ENCODE measurements at places on chromosomes 7 and 10. TPM values are rescaled to one million over a fixed set of nuclear protein-coding genes. Genes with fewer than 3 reads are reported as not detected.

TEX47 gene
- not detected for total RNA-seq

NME8 gene
- total RNA-seq, result not detected

PDE1C gene
- 11.1 TPM for total RNA-seq

PON3 gene
- total RNA-seq, result 0.39 TPM

MSMB gene
- total RNA-seq, result not detected

EVX1 gene
- total RNA-seq, result 0.50 TPM

NUTM2A gene
- not detected for total RNA-seq

ST8SIA6 gene
- not detected for total RNA-seq

GPRIN2 gene
- not detected for total RNA-seq

LIPJ gene
- total RNA-seq, result not detected

RNF133 gene
- 0.29 TPM for total RNA-seq

FAM241B gene
- total RNA-seq, result not detected

KLF14 gene
- not detected for total RNA-seq

FZD8 gene
- 2.4 TPM for total RNA-seq

HSPA12A gene
- 5.2 TPM for total RNA-seq

XRCC2 gene
- total RNA-seq, result 0.20 TPM

ELN gene
- 20.8 TPM for total RNA-seq

OIT3 gene
- not detected for total RNA-seq

DAGLB gene
- 9.0 TPM for total RNA-seq

CRHR2 gene
- total RNA-seq, result not detected

SPACDR gene
- 0.44 TPM for total RNA-seq

ALOX5 gene
- total RNA-seq, result not detected

IKZF1 gene
- not detected for total RNA-seq

PDZD7 gene
- 0.06 TPM for total RNA-seq

AGR2 gene
- not detected for total RNA-seq

FAM25A gene
- not detected for total RNA-seq

SORCS1 gene
- total RNA-seq, result not detected

GPR26 gene
- not detected for total RNA-seq

MEPCE gene
- 28.8 TPM for total RNA-seq

UCMA gene
- not detected for total RNA-seq

SMIM30 gene
- 41.8 TPM for total RNA-seq

TAC1 gene
- 1.7 TPM for total RNA-seq

SLC16A9 gene
- total RNA-seq, result 0.37 TPM

NDUFB2 gene
- 354 TPM for total RNA-seq

STEAP4 gene
- 40.5 TPM for total RNA-seq

CLDN4 gene
- not detected for total RNA-seq

TACC2 gene
- total RNA-seq, result 6.4 TPM

AMZ1 gene
- 0.06 TPM for total RNA-seq

HOXA9 gene
- not detected for total RNA-seq

ZSWIM8 gene
- 57.7 TPM for total RNA-seq

VIM gene
- total RNA-seq, result 10,309 TPM

YAE1 gene
- total RNA-seq, result 12.5 TPM

CPN1 gene
- not detected for total RNA-seq

CUZD1 gene
- total RNA-seq, result 0.56 TPM

ADAMTS14 gene
- total RNA-seq, result 0.50 TPM

LEP gene
- not detected for total RNA-seq

GJC3 gene
- not detected for total RNA-seq

PAX4 gene
- not detected for total RNA-seq

PBLD gene
- total RNA-seq, result 4.4 TPM

CALN1 gene
- not detected for total RNA-seq

ZP3 gene
- total RNA-seq, result 4.6 TPM

SPDYE9 gene
- not detected for total RNA-seq

UCN3 gene
- total RNA-seq, result not detected

Data from cardiac ventricle fibroblast (primary cell).